ENCODE measurements at places on chromosomes 5 and 9. TPM values are rescaled to one million over a fixed set of nuclear protein-coding genes. Genes with fewer than 3 reads are reported as not detected.

GRCh38 chr9:135039266-135039870, 48.1 kb upstream of the OLFM1 start:
- DNase-seq: no peak

The FIBCD1 gene
- 0.52 TPM for total RNA-seq

DNA sequence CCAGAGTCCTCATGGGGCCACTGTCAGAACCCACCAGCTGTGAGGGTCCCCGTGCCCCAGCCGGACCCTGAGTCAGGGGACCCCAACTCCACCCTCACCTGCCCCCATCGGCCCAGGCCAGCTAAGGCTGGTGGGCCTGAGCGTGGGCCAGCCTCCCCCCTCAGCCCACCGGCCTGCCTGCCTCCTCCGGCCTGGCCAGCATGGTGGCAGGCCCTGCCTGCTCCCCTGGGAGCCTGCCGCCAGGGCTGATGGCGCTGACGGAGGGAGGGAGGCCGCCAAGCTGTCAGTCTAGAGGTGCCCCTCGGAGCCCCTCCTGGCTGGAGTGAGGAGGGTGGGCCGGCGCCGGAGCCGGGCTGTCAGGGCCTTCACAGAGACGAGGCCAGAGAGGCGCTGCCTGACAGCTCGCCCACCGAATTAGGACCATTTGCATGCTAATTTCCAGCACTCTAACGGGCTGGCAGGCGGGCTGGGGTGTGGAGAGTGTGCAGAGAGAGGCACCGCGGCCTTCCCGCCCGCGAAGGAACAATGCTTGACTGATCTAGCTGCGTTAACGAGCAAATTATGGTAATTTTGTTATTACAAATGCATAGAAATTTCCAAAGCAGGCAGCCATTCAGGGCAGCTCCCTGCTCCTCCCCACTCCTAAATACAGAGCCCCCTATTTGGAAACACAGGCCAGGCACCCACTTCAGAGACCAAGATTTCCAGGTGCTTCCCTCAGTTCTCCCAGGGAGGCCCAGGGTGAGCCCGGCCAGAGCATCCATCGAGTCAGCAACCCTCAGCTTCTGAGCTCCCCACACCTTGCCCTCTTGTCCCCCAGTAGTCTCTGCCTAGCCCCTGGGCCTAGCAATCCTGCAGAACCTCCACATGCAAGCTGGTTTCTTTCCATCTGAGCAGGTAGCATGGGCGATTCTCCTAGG, 169.3 kb downstream of the PAX5 start:
- DNase-seq: no peak

DNA sequence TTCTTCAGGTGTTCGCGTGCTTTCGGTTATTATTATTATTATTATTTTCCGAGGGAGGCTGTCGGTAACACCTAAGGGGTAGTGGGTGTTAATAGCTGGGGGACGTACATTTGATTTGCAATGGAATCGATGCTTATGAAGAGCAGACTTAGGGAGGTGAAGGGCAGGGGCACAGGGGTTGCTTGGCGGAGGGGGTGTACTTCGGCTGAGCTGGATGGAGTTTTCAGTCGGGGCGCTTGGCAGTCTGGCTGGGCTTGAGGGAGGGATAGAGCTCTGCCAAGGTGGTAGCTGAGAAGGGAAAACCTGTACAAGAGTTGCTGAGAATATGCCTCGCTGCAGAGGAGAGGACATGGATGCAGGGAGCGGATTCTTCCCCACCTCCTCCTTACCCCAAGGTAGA, 617 bp upstream of the PTPRD start:
- no peak for DNase-seq

The PAPPA gene
- total RNA-seq: 2.5 TPM

- peak; percentile 77 for DNase-seq
Measured at GRCh38 chr5:132294728-132295504, 722 bp downstream of the SLC22A4 start.

DNA sequence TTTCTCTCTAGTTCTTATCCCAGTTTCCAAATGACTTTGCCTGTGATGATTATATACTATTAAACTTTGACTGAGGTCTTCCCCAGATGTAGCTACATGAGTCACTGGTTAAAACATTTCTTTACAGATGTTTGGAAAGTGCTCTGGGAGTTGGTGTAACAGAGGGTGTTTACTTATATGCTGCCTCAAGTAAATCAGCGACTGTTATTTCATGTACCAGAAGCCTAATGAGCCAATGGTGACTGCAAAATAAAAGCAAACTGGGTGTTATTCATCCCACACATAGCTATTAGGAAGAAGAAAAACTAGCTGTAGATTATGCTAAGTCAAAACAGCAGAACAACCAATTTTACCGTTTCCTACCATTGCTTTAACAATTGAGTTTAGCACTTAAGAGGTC, 929.7 kb upstream of the SEMA6A start:
- DNase-seq: no peak
